Neural progenitor cell (in vitro differentiated cells): ENCODE measurements at places on chromosomes 13 and 19. TPM values are rescaled to one million over a fixed set of nuclear protein-coding genes. Genes with fewer than 3 reads are reported as not detected.

The PODNL1 gene
- 1.9 TPM in 1 of 2 replicates, not detected in the other for total RNA-seq

The CPB2 gene
- total RNA-seq, result not detected in 2 replicates

The TLE2 gene
- 1.1 TPM in 1 of 2 replicates, not detected in the other for total RNA-seq

The PLVAP gene
- total RNA-seq, result 0.11 and 0.37 TPM in 2 replicates

GRCh38 chr13:109694972-109695371 is 91.4 kb downstream of the IRS2 start:
- DNase-seq, result no peak

DNA sequence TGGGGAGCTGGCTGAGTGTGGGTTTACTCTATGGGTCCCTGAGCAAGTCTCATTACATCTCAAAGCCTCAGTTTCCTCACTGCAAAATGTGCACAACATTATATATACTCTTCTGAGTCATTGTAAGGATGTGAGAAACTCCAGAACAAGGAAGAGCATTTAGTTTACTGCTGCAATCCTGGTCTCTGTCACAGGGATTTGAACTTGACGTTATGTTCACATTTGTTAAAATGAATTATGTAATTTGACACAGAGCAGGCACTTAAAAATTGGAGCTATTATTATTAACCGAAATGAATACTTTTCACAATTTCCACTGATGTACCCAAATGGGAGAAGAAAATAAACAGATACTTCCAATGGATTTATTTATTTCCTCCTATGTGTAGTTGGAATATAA is 101.0 kb downstream of the STARD13 start:
- DNase-seq, result no peak

DNA sequence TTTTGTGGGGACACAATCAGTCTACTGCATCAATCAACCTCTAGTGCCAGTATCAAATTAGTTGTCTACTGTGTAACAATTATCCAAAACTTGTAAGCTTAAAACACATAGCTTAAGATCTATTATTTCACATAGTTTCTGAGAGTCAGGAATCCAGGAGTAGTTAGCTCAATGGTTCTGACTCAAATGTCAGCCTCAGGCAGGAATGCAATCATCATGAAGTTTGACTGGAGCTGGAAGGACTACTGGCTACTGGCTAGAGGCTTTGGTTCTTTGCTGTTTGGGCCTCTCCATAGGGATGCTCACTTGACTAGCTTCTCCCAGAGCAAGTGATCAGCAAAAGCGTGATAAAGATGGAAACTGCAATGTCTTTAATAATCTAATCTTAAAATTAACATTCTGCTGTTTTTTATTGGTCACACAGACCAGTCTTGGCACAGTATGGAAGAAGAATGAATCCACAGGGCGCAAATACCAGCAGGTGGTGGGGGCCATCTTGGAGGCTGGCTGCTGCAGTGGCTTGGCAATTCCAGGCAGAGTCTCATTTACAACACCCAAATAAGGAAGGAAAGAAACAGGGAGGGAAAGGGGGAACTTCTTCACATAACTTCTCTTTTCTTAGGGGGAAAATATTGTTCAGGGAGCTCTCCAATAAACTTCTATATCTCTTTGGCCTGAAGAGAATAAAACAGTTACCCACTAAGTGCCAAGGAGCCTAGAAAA is 15.7 kb downstream of the CAB39L start:
- no peak for DNase-seq

- DNase-seq, result no peak
Observed at GRCh38 chr19:5903056-5903623, 450 bp downstream of the NDUFA11 start.

- DNase-seq, result no peak
Observed at GRCh38 chr13:33639158-33639557, 178.8 kb upstream of the RFC3 start.

DNA sequence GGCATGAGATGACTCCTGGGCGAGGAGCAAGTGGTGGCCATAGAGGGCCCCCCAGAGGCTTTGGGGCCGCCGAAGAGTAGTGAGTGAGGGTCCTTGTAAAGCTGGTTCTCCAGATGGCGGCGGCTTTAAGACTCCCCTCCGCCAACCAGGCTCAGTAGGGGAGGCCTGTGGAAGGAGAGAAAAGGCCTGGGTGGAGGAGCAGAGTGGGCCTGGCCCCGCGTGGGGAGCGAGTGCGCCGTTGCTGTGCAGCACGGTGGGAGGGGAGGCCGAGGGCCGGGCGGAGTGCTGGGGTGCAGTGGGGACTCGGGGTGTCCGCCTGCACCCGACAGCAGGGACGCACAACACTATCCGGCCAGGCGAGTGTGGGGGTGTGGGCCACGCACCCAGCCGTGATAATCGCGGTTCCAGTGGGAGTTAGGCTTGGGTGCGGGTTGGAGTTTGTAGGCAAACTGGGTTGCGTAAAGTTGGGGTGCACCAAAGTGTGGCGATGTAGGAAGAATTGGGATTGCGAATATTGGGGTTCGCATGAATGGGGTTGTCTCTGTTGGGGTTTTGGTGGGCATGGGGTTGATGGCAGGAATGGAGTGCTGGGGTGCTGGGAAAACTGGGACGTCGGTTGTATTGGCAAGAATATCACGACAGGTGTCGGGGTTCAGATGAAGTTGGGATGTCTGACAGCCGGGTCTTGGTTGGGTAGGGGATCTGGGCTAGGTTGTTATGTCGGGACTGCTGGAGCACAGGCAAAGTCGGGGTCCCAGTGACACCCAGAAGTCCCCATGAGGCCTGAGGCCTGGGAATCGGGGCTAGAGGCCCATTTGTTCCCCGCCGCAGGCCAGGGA is 687 bp upstream of the CIRBP start:
- peak; percentile 58 for DNase-seq

GRCh38 chr13:100535426-100536135 is 53.0 kb downstream of the GGACT start:
- DNase-seq, result no peak

GRCh38 chr13:29621841-29622240 is 26.4 kb upstream of the SLC7A1 start:
- DNase-seq, result no peak

GRCh38 chr13:99993660-99994637 is 12.4 kb downstream of the ZIC2 start:
- DNase-seq, result peak; percentile 17
